Amniotic epithelial cell (primary cell): ENCODE measurements at places on chromosomes 3 and 15.
A peak's percentile ranks its signal among the peaks of the same experiment; 100 is the strongest.

DNA sequence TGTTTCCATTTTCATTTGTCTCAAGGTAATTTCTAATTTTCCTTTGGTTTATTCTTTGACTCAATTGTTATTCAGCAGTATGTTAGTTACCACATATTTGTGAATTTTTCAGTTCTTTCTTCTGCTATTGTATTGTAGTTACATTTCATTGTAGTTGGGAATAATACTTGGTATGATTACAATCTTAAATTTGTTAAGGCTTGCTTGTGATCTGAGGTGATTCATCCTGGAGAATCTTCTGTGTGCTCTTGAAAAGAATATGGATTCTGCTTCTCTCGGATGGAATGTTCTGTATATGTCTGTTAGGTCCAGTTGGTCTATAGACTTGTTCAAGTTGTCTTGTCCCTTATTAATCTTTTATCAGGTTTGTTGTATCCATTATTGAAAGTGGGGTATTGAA lies 63.4 kb upstream of the VEPH1 start:
- DNase-seq: no peak

DNA sequence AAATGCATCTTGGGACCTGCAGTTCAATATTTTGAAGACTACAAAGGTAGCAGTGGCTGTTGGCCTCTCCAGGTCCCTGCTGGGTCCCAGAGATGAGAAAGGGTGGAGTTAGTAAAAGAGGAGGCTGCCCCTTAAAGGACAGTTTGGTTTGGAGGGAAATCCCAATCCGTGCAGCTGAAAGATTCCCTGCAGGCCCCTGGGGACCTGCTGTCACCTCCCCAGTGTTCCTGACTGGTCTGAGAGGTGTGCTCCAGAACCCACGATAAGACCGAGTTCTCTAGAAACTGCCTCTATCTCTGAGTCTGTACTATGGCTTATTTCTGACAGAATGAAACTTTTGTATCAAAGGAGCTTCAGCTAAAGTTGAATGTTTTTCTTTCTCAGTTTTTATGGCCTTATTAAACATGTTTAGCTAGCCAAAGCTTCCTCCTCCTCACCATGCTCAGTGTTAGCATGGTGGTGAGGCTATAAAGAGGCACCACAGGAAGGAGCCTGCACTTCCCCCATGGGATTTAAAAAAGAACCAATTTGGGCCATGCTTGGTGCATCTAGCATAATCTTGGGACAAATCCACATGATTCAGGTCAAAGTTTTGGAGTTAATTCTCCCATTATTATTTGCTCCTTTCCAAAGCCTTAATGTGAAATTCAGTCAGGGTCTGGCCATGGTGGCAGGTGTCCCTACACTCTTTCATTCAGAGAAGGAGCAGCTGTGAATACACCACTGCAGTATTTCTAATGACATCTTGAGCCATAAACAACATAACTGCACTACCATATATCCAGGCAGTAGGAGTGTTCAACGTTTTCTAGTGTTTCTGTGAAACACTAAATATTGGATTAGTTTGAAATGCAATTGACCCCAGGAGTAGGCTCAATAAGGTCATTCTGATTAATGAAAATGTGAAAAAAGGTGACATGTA lies 74.4 kb downstream of the ATP1B3 start:
- no peak for DNase-seq

- no peak for DNase-seq
These were observed 29.4 kb upstream of the HEG1 start for GRCh38 chr3:125085166-125085565.

DNA sequence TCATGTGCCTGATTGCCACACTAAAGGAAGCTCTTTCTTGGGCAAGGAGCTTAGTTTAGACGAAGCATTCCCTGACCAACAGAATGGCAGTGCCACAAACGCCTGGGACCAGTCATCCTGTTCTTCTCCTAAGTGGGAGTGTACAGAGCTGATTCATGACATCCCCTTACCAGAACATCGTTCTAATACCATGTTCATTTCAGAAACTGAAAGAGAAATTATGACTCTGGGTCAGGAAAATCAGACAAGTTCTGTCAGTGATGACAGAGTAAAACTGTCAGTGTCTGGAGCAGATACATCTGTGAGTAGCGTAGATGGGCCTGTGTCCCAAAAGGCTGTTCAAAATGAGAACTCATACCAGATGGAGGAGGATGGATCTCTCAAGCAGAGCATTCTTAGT lies 18.4 kb downstream of the SENP5 start:
- DNase-seq: no peak

- DNase-seq: no peak
These were observed 484 bp upstream of the C3orf52 start for GRCh38 chr3:112085735-112086075.

- DNase-seq: peak; percentile 82
These were observed 63.9 kb downstream of the FBLN2 start for GRCh38 chr3:13612829-13613228.

- DNase-seq: no peak
These were observed 347.4 kb upstream of the PPP2R3A start for GRCh38 chr3:135618123-135618522.

- DNase-seq: no peak
These were observed 292.3 kb downstream of the TIGIT start for GRCh38 chr3:114586119-114586518.

- DNase-seq: peak; percentile 62
These were observed 93.2 kb upstream of the RNF7 start for GRCh38 chr3:141644931-141645330.

GRCh38 chr3:101886626-101887025 lies 37.3 kb downstream of the NFKBIZ start:
- DNase-seq: no peak

DNA sequence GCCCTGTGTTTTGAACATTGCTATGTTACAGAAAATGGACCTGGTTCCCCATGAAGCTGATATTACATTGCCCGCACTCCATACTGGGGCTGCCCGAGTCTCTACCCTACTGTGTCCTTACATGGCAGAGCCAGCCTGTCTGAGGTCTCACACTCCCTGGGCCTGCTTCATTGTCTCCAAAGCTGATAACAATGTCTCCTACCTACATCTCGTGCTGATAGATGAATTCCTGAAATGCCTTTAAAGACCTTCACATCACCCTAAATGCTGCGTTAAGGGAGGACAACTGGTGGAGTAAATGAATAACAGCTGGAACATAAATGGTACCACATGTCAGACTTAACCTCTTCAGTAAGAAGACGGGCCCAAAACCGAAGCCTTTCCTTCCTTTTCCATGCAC lies 62.9 kb upstream of the PTX3 start:
- no peak for DNase-seq

GRCh38 chr15:96264801-96265515 lies 65.5 kb upstream of the NR2F2 start:
- DNase-seq: peak; percentile 66

DNA sequence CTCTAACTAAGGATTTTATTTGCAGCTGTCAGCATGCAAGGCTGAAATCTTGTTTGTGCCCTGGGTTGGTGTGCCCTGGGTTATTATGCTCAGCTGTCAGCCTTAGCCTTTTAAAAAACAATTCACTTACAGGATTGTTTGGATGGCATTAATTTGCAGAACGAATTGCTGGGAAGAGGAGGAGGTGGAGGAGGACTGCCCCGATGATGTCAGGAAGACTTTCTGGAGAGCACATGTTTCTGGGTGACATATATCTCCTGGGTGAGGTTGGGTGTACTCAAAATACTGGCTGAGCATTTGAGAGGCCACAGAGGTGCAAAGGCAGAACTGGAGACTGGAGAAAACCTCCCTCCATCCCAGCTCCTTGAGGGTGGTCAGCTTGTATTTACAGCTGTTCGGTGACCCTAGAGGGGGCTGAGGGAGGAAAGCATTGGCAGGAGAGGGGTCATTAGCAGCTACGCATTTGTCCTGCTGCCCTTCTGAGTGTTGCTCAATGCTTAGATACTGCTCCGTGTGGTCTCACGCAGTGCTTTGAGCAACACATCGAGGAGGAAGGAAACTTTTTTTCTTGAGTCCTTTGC lies 59.8 kb upstream of the PSMD6 start:
- no peak for DNase-seq

- peak; percentile 11 for DNase-seq
These were observed 1042.3 kb downstream of the DIPK2A start for GRCh38 chr3:145013931-145014330.

- DNase-seq: no peak
These were observed 441.7 kb upstream of the PDZRN3 start for GRCh38 chr3:74066456-74066855.

GRCh38 chr3:49028673-49029562 lies at the start of gene IMPDH2:
Gene IMPDH2, minus strand, starts transcription at chr3:49029398. Its CDS starts 48 bp downstream, at chr3:49029350.
- peak; percentile 80 for DNase-seq

DNA sequence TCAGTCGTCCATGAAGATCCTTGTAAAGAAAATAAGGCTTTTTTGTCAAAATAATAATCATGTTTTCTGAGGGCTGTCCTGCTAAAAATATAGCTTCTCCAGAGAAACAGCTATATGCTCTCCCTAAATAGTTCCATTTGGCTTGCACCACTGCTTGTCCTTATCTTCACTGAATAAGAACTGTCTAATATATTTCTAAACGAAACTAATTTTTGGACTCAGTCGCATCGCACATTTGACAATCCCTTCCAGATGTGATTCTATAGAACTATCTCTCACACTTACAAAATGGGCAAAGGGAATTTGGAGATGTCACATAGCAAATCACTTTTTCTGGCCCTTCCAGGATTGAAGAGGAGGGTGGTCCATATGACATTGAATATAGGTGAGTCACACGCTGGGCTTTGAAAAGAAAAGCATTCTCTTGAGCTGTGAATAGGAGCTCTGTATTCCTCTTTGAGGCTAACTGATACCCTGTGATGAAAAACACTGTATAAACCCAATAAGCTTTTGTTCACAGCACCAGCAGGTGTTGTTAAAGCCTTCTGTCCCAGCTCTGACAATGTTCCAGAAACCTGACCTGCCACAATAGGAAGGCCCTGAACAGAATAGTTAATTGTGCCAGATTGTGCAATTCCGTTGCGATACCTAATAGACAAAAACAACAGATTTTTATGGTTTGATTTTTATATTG lies 1144.2 kb downstream of the ROBO2 start:
- no peak for DNase-seq

GRCh38 chr15:65115542-65115941 lies 542 bp upstream of the UBAP1L start:
- no peak for DNase-seq

GRCh38 chr3:129596194-129597086 lies 10.0 kb downstream of the PLXND1 start:
- DNase-seq: peak; percentile 69

GRCh38 chr15:75731248-75732151 lies 18.9 kb upstream of the CSPG4 start:
- DNase-seq: peak; percentile 68

DNA sequence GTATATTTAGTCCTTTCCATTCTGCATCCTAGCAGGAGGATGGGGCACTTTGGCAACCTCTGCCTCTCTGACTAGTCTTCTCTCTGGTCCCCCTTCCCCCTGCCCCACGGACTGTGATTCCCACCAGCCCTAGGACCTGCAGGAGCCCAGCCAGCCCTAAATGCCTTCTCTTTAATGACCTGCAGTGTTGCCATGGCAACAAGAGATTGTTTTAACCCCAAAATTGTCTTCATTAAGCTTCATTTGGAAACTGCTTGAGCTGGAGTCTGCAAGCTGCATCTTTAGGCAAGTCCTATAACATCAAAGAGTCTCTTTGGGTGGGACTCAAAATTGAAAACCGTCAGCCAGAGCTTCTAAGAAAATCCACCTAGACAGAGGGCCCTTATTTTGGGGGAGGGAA lies 59.7 kb upstream of the ANKRD34C start:
- no peak for DNase-seq

GRCh38 chr3:121757087-121757811 lies 7.7 kb upstream of the GOLGB1 start:
- peak; percentile 59 for DNase-seq

DNA sequence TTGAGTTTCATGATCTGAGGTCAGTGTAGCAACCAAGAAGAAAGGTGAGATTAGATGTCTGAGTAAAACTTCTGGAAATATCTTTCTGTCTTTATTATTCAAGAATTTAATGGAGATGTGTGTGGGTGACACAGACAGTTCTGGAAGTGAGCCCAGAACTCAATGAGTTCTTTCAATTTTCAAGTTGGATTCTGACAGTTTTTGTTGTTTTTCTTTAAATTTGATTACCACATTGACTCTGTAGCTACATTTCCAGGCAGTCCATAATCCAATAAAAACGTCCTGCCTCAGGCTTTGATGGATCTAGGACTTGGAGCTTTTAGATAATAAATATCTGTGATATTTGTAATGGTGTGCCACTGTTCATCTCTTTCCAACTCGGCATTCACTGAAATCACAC lies 3.9 kb upstream of the PARP14 start:
- DNase-seq: peak; percentile 80

DNA sequence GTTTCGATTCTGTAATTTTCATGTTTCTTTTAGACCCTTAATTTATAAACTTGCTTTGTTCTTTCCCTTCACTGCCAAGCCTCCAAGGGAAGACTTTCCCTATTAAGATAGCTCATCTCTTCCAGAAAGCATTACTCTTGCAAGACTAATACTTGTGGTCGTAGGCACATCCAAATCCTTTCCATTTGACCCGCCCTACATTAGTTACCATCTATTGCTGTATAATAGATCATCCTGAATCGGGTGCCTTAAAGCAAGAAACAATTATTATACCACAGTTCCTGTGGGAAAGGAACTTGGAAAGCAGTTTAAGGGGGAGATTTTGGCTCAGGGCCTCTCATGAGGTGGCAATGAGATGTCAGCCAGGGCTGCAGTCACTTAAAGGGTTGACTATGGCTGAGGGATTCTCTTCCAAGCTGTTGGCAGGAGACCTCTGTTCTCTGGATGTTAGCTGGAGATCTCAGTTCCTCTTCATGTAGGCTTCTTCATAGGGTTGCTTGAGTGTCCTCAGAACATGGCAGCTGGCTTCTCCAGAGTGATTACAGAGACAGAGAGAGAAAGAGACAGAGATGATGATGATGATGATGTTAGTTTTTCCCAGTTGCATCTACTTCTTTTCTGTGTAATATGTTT lies 570.4 kb upstream of the TGFBR2 start:
- DNase-seq: no peak

DNA sequence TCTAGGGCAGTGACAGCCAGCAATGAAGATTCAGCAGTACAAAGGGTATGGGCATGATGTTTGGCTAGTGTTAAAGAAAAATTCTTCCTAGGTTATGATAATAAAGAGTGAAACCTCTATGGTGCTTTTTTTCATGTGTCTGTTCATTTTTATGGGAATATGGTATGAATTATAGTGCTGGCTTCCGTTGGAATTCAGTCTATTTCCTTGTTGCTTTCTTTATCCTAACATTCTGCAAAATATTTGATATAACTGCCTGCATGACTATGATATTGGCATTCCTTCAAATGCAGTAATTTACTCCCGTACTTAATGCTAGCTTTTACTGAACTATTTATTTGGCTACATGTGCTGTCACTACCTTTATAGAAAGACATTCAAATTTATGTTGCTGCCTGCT lies 57.6 kb upstream of the ATP11B start:
- peak; percentile 55 for DNase-seq

DNA sequence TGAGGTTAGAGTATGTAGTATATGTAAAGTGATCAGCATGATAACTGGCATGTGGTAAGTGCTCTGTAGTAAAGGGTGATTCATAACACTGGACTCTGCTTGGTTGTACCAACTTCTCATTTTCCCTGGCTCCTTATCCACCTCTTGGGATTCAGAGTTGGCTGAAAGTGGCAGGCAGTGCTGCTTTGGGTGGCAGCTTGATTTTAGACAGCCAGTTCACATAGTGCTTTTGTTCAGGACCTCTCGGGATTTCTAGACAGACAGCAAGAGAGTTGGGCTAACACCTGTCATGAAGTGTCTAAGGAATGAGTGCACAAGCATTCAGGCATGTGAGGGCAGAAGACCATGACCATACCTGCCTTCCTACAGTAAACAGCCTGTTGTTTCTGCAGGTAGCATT lies 69.0 kb downstream of the RBM6 start:
- DNase-seq: peak; percentile 70
